Endodermal cell (in vitro differentiated cells): ENCODE measurements at places on chromosomes 6 and 20.
A peak's percentile ranks its signal among the peaks of the same experiment; 100 is the strongest.

- no peak for DNase-seq
These were observed 97.8 kb downstream of the WDR27 start for GRCh38 chr6:169604076-169604475.

DNA sequence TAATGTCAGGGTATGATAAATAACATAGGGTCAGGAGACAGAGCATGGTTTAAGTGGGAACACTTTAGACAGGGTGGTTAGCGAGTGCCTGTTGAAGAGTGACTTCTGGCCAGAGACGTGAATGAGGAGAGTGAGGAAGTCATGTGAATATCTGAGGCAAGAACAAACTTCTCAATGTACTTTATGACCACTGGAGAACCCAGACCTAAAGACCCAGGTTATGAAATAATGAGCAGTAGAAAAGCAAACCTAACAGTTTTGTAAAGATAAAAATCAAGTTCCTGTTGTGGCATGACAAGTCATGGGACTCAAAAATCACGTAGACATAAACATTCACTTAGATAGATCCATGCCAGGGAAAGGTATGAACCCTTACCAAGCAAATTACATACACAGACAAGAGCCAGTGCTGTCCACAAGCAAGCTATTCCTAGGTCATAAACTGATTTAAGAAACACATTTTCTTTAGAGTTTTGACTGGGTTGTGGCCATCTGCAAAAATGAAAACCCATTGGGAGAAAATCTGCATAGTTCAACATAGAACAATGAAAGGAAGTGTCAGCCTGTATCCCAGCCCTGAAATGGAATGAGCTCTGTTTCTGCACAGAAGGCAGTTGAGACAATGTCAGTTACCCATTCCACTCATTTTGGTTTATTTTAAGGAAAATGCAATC lies 2.2 kb upstream of the MYCT1 start:
- no peak for DNase-seq

GRCh38 chr20:9514461-9515213 lies at the start of gene LAMP5:
LAMP5 (plus strand) TSS chr20:9514590; CDS start chr20:9514853, 263 bp downstream.
- peak; percentile 92 for DNase-seq

- no peak for DNase-seq
These were observed 75.8 kb downstream of the PREP start for GRCh38 chr6:105326833-105327770.

GRCh38 chr6:126134491-126134890 lies 148.2 kb downstream of the TRMT11 start:
- no peak for DNase-seq

GRCh38 chr20:22214296-22214695 lies 370.1 kb downstream of the FOXA2 start:
- no peak for DNase-seq

DNA sequence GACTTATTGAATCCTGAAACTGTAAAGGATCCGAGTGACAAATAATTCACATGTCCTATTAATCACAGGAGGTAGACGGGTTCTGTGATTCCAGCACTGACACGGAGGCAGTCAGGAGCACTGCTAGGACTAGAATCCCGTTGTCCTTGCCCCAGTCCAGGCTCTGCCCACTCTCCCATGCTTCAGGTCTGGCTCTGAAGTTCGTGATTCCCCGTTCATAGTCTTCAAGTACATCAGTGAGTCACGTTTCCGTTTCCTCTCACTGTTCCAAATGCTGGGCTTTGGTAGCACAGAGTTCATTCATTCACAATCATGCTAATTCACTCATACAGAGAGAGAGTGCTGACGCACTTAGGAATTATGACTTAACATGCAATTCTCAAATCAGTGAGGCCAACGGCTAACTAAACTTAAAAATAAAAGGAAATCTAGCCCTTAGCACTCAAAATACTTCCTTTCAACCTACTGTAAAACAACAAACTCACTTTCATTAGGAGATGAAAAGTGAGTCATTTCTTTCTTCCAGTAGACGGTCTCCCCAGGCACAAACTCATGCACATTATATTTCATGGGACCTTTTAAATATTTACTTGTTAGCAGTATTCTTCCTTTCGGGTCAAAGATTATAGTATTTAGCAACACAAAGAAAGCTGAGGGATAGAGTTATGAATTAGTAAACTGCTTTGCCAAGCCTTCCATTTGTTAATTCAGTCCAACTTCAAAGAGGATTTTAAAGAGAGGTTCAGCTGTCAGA lies 94.0 kb upstream of the NHSL1 start:
- peak; percentile 65 for DNase-seq

DNA sequence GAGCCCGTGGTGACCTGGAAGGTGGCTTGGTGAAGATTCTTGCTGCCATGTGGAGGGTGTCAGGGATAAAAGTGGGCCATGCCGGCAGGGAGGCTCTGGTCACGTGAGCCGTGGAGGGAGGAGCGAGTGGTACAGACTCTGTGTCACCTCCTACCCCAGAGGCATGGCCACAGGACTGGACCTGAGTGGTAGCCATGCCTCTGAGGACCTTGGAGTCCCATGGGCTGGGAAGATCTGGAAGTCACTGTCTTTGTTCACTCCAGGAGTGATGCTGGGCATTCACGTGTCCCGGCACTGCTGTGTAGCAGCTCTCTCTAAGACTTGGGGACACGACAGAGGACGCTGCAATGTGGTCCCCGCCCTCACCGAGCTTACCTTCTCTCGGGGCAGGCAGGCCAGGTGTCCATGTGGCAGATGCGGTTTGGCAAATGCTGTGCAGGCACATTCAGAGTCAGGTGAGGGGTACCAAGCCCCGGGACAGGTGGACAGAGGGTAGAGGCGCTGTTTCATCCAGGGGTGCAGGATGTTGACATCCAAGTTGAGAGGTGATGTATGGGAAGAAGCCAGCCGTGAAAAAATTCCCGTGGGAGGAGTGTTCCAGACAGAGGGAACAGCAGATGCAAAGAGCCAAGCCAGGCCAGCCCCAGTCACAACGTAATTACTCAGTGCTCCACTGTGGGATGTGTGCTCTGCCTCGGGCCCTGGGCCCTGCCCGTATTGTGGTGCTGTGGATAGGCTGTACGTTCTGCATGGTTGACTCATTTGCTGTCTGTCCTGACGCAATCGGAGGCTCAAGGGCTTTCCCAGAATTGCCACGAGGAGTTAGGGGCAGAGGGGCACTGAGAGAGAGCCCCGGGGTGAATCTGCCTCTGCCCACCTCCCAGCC lies 307.8 kb downstream of the TAF4 start:
- DNase-seq: peak; percentile 31

DNA sequence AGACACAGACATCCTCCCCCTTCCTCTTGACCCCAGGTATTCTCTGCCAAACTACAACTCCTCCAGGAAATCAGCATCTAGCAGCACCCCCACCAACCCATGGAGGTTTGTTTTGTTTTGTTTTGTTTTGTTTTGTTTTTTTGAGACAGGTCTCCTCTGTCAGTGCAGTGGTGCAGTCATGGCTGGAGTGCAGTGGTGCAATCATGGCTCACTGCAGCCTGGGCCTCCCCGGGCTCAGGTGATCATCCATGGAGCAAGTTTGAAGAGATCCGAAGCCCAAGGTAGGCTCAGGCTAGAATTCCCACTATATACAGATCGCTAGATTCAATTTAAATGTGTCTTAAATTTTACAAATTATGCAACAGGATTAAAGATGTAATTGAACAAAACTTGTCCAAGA lies 518.2 kb upstream of the ARID1B start:
- DNase-seq: no peak

GRCh38 chr6:17729223-17730077 lies 22.7 kb upstream of the NUP153 start:
- peak; percentile 31 for DNase-seq

DNA sequence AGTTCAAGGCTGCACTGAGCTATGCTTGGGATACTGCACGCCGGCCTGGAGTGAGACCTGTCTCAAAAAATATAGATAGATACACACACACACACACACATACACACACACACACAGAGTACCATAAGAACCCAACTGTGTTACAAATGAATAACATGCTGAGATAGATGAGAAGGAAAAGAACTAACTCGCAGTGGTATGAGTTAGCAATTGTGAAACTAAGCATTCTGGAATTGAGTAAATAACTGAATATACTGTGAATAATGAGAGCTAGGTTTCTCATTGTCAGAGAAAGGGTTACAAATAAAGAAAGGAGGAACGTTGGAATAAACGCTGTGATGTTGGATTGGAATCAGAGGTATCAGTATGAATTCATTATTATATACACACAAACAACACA lies 14.6 kb upstream of the FAXC start:
- DNase-seq: no peak

- no peak for DNase-seq
These were observed 51.0 kb upstream of the ZFP64 start for GRCh38 chr20:52242237-52243230.

- no peak for DNase-seq
These were observed 195.3 kb downstream of the MOXD1 start for GRCh38 chr6:132205946-132206345.

DNA sequence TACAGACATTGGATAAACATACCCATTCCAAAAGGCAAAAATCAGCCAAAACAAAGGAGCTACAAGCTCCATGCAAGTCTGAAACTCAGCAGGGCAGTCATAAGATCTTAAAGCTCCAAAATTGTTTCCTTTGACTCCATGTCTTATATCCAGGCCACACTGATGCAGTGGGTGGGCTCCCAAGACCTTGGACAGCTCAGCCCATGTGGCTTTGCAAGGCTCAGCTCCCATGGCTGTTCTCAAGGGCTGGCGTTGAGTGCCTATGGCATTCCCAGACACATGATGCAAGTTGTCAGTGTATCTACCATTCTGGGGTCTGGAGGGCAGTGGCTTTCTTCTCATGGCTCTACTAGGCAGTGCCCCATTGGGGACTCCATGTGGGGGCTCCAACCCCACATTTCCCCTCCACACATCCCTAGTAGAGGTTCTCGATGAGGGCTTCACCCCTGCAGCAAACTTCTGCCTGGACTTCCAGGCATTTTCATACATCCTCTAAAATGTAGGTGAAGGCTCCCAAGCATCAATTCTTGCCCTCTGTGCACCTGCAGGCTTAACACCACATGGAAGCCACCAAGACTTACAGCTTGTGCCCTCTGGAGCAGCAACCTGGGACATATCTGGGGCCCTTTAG lies 35.4 kb upstream of the SENP6 start:
- no peak for DNase-seq
